GM04503 (cell line): ENCODE measurements at places on chromosomes 5 and 9.

DNA sequence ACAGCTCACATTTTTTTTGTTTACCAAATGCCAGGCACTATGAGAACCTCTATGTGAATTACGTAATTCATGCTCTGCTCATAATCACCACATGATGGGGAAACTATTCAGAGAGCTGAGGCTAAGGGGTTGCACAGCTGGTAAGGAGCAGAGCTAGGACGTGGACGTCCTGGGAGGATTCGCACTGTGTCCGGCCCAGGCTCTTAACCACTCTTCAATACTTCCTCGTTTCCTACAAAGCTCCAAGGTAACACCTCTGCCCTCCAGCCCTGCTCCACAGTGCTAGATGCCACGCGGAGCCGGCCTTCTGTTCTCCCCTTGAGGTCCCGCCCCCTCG, 8.7 kb downstream of the PHF19 start:
- peak; percentile 65 for DNase-seq

DNA sequence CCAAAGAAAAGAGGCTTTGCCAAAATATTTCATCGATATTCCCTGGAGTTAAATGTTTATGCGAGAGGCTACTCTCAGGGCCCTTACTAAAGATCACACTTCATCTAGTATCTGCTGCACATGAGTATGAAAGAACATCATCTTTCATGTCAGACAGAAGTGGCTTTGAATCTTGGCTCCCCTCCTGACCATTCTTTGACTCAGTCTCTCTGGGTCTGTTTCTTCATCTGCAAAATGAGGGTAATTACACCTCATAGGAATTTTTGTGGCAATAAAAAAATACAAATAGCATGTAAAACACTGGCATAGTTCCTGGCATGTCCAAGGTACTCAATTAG, 58.1 kb downstream of the SLIT3 start:
- no peak for DNase-seq

DNA sequence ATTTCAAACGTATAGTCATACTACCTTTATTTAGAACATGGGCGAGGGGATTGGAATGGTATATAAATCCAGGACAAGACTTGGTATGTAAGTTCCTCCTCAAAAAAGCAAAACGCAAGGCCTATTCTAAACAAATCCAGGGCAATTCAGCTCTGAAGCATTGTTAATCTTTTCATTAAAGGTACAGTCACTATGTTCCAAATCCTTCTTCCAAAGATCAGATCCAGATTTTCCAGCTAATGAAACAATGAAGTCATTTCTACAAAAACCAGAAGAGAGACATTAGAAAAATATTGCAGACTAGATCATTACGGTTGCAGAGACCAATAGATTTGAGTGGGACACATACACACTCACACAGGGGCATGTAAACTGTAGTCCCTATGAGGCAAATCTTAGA, 116.1 kb upstream of the BNC2 start:
- DNase-seq = no peak

DNA sequence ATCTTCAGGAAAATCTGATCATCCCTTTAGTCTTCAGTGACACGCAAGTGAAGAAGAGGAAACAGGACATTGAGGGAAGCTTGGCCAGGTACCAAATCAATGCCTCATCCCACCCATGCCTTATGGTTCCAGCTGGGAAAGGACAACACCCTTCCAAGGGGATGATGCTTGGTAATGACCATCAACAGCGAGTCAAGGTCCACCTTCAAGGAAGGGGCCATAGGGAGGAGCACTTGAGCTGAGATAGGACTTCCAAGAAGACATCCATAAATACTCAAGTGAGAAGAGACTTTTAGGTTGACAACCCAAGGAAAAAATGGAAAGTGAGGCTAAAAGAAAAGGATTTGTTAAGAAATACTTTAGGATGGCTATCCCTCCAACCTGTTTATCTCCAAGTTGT, 27.1 kb upstream of the GAS1 start:
- no peak for DNase-seq

- DNase-seq = no peak
These were observed 173.8 kb downstream of the ACTL7B start for GRCh38 chr9:108681851-108682590.

GRCh38 chr9:98409719-98410118, 154.3 kb upstream of the TBC1D2 start:
- no peak for DNase-seq

DNA sequence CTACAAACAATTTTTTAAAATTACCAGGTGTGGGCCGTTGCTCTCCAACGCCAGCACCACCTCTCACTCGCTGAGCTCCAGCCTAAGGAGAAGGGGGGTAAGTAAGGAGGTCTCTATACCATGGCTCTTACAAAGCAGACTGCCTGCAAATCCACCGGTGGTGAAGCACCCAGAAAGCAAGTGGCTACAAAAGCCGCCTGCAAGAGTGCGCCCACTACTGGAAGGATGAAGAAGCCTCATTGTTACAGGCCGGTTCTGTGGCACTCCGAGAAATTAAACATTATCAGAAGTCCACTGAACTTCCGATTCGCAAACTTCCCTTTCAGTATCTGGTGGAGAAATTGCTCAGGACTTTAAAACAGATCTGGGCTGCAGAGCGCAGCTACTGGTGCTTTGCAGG, 46.0 kb downstream of the CDO1 start:
- DNase-seq = no peak

DNA sequence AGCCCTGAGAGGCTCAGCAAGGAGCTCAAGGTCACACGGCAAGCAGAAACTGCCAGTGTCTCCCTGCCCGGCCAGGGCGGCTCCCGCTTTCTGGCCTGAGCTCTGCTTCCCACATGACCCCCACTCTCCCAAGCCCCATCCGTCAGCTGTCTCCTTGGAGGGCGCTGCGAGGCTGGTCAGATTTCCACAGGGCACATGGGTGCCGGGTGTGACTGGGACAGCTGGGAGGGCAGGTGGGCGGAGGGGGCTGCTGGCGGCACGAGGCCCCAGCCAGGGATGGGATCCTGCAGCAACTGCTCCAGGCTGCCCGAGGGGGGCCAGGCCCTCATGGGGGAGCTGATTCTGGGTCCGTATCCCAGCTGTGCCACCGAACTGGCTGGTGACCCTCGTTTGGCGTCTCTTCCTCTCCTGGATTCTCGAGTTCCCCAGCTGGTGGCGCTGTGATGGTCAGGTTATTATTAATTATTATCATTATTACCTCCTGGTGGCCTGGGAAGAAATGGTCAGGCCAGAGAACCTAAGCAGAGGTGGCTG, 12.9 kb upstream of the WDR38 start:
- DNase-seq = no peak

- DNase-seq = no peak
These were observed 459.0 kb downstream of the TLE4 start for GRCh38 chr9:80030801-80031200.

DNA sequence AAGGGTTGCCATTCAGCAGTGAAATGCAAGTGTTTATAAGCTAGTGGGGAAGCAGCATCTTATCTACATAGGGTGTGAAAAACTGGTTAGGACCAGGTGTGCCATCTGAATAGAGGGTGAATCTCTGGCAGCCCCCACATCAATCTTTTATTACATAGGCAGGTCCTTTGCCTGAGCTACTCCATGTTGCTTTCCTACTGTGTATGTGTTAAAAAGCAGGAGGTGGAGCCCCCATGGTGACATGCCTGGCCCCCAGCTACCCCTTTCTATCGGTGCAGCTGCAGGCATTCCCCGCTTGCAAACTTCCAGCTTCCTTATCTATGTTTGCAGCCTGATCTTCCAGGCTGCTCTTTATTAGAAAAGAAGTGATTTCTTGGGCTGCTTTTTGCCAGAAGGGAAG, 353.5 kb downstream of the SPATA31D1 start:
- no peak for DNase-seq

GRCh38 chr5:181098762-181099601, 32.0 kb downstream of the OR2V1 start:
- no peak for DNase-seq

DNA sequence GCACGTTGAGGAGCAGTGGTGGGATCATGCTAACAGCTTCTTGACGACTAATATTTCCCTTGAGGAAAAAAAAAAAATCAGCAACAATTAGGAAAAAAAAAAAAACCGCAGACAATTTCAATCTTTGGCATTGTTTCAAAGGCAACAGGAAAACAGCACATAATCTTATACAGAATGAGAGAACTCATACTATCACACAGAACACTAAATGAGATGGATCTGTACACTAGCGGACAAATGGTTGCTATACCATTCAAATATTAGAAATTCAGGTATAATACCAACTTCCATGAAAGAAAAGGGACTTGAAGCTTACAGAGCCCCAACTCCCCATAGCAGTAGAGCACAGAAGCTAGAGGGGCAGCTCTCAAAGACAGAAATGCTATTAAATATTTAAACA, 9.6 kb downstream of the NSUN2 start:
- no peak for DNase-seq

DNA sequence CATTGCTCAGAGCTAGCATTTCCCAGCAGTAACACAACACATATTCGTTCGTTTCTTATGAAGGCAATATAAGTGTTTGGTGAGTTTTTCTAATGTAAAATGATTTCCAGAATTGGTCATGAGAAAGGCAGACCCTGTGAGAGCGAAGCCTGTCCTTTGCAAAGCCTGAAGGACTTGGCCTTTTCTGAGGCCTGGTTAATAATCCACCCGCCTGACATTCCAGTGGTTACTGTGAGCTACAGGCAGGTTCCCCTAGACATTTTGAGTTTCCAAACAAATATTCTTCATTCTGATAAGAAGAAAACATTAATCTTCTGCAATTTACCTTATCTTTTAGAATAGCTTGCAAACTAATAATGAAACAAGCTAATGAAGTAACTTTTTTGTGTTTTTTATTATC, 38.0 kb downstream of the ADAMTS16 start:
- DNase-seq = no peak

DNA sequence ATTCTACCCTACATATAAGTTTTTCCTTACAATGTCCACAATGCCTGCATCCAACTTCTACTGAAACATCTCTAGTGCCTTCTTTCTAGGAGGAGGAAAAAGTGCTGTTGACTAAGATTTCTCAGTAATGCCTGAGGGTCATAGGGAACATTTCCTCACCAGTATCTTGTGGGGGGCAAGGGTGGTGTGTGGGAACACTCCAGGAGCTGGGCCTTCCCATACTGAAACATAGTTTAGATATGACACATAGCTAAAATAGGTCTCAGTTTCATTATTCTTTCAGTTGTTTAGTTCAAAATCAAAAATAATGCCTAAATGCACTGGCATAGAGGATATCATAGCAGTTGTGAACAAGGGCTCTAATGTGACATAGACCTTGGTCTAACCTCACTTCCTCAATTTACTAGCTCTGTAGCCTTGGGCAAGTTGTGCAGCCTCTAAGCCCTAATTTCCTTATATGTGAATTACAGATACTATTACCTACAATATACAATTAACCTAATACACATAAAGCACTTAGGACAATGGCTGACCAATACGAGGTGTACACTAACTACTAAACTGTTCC, 66.1 kb downstream of the HAPLN1 start:
- DNase-seq = no peak

DNA sequence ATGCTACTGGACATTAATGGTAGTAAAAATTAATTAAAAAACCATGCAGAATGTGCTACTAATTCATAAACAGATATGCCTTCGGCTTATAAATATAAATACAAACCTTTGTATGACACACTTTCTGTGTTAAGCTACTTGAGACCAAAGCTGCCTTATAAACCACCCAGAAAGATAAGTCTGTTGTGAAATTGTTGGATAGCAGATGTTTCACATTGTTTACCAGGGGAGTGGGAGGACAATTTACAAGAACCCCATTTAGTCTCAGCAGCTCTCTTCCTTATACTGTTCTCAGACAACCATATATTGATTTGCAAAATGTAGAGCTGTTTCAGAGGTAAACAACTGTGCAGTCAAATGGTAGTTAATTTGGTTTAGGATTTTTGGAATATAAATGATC, 524.4 kb downstream of the PRR16 start:
- no peak for DNase-seq

DNA sequence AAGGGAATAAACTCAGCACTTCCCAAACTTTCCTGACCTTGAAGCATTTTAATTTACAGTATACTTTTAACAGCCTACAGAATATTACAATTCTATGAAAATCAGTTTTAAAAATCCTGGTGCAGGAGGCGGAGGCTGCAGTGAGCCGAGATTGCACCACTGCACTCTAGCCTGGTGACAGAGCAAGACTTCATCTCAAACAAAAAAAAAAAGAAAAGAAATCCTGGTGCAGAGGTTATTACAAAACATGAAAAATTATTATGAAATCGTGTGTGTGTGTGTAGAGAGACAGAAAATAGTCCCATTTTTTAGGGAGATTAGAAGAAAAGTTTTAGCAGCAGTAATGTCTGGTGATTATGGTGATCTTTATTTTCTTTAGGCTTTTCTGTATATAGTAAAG, 26.9 kb downstream of the GOLPH3 start:
- no peak for DNase-seq

DNA sequence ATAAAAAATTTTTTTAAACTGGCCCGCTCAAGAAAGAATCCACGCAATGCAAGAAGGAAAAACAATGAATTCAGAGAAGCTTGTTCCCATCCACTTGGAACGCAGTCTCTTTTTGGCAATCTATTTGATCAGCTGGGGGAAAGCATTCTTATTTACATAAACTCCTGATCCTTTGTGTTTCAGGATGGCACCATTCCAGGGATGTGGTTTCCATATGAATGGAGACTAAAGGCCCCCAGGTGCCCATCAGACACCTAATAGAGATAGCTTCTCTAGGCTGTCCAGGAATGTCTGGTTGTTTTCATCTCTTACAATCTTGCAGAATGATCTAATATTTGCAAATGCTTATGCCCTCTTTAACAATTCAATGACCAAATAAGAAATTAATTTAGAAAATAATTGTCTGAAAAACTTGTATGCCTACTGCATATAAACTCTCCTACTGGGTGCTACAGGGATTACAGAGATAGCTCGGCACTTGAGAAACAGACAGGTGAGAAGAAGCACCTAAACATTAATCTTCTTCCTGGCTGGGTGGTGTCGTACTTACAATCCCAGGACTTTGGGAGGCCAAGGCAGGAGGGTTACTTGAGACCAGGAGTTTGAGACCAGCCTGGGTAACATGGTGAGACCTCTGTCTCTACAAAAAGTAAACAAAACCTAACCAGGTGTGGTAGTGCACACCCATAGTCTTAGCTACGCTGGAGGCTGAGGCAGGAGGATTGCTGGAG, 3.0 kb upstream of the RASGRF2 start:
- no peak for DNase-seq

DNA sequence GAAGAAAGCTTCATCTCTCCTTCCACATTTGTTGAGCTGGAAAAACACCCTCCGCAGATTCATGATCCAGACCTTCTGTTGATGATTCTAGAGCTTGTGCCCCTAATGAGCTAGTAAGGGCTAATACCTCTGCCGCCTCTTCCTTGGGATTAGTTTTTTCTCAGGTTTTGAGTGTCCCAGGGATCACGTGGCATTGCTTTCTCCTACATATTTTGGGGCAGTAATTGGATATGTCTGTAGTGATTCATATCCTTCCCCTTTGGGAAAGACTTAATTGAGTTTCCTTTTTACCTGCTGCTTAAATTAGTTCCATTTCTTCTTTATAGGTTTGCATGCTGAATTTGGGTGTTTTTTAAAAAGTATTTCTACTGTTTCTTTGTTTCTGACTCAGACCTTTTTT, 143.9 kb downstream of the GOLPH3 start:
- DNase-seq = no peak

DNA sequence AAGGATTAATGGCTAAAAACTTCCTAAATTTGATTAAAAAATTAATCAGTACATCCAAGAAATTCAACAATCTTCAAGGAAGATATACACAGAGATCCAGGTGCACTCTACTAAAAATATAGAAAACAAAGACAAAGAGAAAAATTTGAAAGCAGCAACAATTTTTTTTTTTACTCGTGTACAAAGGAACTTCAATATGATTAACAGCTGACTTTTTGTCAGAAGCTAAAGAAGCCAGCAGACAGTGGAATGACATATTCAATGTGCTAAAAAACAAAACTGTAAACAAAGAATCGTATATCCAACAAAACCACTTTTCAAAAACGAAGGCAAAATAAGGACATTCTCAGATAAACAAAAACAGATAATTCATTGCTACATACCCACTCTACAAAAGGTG, 234.6 kb downstream of the FSTL4 start:
- DNase-seq = no peak
